ENCODE measurements at places on chromosomes 16 and 17.

DNA sequence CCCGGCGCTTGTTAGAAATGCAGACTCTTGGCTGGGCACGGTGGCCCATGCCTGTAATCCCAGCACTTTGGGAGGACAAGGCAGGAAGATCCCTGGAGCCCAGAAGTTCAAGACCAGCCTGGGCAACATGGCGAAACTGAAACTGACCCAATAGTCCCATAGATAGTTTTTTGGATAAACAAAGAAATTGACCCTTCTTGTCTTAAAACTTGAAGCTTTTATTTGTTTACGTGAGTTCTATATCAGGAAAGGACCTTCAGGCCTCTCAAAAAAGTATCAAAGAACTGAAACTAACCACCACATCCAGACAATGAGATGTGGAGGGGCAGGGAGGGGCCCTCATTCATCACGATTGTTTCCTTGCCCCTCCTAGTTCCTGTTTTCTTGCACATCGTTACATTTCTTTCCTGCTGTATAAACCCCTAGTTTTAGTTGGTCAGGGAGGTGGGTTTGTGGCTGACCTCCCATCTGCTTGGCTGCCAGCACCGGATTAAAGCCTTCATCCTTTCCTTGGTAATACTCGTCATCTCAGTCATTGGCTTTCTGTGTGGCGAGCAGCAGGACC lies 29.9 kb upstream of the PRM1 start:
- DNase-seq = no peak

DNA sequence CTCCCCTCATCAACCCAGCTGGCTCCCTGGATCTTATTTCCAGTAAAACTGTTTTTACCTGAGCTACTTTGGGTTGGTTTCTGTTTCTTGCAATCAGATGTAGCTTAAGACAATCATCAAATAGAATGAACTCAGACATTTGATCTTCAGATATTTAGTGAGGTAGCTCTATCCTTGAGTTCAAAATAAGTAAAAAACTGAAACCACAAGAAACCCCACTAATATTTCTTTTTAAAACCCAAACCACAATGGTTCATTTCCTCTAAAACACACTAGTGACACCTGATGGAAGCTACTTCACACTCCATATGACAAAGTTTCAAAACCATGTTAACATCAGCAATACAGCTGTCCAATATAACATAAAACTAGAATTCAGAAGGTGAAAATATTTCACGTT lies 37.8 kb downstream of the CACNG1 start:
- no peak for DNase-seq

DNA sequence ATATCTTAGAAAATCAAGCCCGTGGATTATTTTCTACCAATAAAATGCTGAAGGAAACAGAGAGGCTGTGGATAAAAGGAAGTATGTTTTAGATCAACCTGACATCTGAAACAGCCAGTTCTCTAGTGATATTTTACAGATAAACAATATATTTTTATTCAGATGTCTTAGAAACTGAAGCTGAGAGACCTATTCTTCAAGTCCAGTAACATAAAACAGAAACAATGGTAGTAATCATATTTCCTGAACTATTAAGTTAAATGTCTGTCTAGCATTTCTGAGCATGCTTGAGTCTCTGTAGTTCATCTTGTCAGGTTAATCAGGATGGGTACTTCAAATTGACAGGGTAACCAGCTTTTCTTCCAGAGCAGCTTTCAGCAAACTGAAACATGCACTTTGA lies 449.6 kb upstream of the TOM1L1 start:
- DNase-seq = no peak

- no peak for DNase-seq
Measured at GRCh38 chr16:79195938-79196337, 404.6 kb downstream of the MAF start.

GRCh38 chr17:42647778-42648177 lies 11.3 kb upstream of the TUBG2 start:
- DNase-seq = no peak

DNA sequence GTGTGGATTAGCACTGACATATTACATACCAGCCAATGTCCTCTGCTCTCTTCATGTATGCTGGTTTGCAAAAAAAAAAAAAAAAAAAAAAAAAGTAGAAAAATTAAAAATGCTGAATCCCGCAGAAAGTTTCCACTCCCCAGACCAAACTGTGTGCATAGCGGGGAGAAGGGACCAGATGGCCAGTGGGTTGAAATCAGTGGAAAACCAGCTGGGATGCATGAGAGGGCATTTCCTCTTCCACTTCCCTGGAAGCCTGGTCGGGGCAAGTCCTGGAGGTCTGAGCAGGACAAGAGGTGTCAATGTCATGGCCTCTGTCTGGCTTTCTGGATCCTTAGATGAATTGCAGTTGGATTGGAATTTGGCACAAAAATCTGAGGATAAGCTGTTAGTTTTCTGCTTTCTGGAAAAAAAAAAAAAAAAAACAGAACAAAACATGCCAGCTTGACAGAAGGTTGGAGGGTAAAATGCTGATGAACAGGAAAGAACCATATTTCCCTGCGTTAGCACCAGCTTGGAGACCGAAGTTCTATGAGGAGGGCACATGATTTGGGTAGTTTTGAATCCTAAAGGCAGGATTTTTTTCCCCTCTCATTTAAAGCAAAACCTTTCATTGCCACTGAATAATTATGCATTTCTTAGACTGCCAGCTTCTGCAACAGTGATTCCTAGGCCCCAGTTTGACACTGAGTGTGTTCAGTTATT lies 941.5 kb upstream of the EEF2KMT start:
- no peak for DNase-seq

GRCh38 chr17:42520540-42520951 lies 15.5 kb upstream of the NAGLU start:
- no peak for DNase-seq

GRCh38 chr17:80511222-80512180 lies 33.1 kb upstream of the RPTOR start:
- no peak for DNase-seq

- no peak for DNase-seq
Measured at GRCh38 chr17:74547264-74547663, 1.3 kb upstream of the CD300C start.

- no peak for DNase-seq
Measured at GRCh38 chr16:8623634-8624033, 2.1 kb downstream of the METTL22 start.

DNA sequence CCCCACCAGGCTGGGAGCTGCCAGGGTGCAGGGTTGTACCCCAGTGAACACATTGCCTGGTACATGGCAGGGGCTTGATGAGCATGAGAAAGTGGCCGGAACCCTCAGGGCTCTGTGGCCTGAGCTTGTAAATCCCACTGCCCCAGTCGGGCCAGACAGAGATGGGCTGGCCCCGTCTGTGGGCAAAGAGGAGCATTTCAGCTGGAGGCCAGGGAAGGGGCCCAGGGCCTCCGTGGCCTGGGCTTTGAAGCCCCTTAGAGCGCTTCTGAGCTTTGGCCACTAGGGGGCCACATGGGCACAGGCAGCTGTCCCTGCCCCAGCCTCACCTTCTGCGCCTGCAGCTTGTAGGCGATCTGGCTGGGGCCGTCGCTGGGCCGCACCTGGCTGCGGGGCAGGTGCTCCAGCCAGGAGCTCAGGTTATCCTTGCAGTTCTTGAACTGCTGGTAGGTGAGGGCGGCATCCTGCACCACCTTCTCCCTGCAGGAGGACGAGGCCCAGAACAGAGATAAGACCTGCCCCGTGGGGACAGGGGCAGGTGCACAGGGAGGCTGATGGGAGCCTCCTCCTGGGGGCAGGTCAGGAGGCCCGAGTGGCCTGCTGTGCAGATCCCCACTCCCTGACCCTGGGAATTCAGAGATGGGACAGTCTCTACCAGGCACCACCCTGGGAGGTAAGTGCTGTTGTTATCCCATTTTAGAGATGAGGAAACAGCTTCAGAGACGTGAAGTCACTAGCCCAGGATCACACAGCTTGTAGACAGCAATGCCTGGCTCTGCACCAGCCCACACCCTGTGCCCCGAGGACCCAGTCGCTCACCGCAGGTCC lies 12.8 kb downstream of the EVPL start:
- DNase-seq = peak; percentile 19

GRCh38 chr16:89033796-89034572 lies 57.0 kb upstream of the CBFA2T3 start:
- no peak for DNase-seq

DNA sequence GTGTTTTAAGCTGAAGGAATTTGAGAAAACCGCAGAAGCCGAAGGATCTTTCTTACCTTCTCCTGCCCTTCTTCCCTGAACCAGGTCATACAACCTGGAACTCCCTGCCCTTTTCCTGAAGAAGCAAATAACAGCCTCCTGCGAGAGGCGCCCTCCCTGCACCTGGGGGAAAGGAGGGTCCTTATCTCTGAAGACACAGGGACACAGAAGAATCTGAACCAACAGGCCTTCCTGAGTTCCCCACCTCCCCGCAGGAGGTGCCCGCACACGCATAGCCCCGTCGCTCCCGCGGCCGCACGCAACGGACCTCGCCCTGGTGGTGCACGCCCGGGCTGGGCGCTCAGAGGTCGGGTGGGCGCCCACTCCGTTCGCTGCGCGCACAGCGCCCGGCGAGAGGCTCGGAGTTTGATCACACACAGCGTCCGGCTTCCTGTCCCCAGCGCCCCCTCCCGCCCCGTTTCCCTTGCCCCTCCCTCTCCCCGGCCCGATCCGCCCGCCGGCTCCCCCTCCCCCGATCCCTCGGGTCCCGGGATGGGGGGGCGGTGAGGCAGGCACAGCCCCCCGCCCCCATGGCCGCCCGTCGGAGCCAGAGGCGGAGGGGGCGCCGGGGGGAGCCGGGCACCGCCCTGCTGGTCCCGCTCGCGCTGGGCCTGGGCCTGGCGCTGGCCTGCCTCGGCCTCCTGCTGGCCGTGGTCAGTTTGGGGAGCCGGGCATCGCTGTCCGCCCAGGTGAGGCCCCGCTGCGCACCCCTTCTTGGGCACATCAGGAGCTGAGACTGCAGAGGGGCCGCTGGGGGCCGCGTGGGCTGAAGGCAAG lies at the start of gene TNFSF12:
TSS of gene TNFSF12 (plus strand) at position 474 of the 816 bp plus-strand sequence. CDS start at position 570, 96 bp downstream.
- no peak for DNase-seq

DNA sequence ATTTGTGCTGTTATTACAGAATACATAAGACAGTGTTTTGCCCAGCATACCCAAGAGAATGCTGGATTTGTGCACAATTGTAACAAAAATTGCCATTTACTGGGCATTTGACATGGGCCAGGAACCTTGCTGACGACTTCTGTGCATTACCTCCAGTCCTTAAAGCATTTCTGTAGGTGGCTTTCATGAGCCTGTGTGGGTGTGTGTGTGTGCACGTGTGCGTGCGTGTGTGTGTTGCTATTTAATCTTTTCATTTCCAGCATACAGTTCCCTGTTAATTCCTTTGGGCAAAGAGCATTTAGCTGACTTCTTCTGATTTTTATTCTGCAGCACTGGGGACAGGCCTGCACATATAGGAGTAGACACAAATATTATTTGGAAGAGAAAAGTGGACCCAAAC lies 134.4 kb downstream of the CYLD start:
- DNase-seq = no peak

DNA sequence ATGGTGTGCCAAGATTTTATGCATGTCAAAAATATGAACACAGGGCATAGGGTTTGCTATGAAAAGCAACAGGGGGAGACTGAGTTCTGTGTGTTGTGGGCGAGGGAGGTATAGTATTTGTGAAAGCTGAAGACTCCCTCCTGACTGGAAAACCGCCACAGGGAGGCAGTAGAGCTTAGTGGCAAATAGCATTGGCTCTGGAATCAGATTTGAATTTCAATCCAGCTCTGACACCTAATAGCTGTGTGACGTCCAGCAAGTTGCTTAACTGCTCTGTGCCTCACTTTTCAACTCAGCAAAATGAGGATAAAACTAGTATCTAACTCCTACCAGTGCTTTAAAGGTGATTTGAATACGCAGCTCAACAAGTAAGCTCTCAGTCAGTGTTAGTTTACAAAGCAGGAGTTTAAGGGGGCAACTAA lies 22.0 kb downstream of the KPNA2 start:
- DNase-seq = no peak

- no peak for DNase-seq
Measured at GRCh38 chr16:26212599-26212998, 520.8 kb downstream of the HS3ST4 start.

GRCh38 chr17:83144421-83145357 lies 65.3 kb downstream of the METRNL start:
- DNase-seq = peak; percentile 60

DNA sequence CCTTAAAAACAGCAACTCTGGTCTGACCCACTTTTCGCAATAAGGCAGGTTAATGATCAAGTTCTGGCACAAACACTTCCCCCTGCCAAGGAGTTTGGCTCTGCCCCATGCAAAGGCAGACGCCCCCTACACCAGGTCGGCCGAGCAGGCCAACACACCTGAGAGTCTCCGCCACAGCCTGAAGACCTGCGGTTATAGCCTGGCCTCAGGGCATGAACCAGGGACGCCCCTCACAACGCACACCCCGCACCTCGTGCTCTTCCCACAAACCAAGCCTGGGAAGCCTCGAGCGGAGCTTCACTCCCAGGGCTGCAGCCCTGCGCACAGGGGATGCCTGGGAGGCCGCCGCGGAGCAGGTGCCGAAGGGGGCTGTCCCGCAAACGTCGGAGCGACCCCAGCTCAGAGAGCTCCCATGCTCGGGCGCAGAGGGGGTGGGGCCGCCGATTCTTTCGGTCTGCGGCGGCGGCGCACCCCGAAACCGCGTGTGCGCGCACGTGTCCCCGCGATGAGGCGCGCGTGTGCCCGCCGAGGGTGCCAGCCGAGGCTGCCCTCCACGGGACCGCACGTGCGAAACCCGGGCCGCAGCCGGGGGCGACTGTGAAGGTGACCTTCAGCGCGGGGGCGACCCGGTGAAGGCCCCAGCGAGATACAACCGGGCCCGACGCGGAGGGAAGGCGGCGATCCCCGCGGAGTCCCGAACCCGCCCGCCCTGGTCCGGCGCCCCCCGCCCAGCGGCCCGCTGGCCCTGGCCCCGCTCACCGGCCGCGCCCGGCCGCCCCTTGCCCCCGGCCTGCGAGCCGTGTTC lies 559 bp downstream of the CLUH start:
- no peak for DNase-seq

- no peak for DNase-seq
Measured at GRCh38 chr16:30358577-30358936, 3.4 kb upstream of the CD2BP2 start.

GRCh38 chr16:80283466-80284392 lies 257.1 kb upstream of the DYNLRB2 start:
- DNase-seq = peak; percentile 44

GRCh38 chr17:77375917-77376651 lies 235.3 kb downstream of the SEC14L1 start:
- DNase-seq = no peak

- DNase-seq = no peak
Measured at GRCh38 chr16:81586417-81586816, 141.8 kb downstream of the CMIP start.

GRCh38 chr16:84843149-84844048 lies 23.6 kb downstream of the CRISPLD2 start:
- no peak for DNase-seq

GRCh38 chr16:2009791-2010510 lies at the start of gene ZNF598:
Gene ZNF598 (minus strand): TSS chr16:2009821.
- DNase-seq = peak; percentile 66
